T follicular helper cell (primary cell): ENCODE measurements at places on chromosomes 12 and 14.
A peak's percentile ranks its signal among the peaks of the same experiment; 100 is the strongest.

DNA sequence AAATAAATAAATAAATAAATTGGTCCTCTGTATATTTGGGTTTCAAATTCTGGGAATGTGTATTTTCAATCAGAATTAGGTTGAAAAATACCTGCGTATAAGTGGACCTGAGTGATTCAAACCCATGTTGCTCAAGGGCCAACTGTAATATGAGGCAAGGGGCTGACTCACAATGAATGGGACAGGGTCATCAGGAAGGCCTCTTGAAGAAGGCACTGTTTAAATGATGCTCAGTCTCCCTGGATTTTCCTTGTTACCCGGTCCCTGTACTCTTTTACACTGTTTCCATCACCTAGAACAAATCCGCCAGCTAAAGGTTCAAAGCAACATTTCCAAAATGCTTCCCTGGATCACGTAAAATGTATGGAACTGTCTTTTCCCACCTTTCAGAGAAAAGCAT, 3.8 kb downstream of the PSMB5 start:
- no peak for DNase-seq

DNA sequence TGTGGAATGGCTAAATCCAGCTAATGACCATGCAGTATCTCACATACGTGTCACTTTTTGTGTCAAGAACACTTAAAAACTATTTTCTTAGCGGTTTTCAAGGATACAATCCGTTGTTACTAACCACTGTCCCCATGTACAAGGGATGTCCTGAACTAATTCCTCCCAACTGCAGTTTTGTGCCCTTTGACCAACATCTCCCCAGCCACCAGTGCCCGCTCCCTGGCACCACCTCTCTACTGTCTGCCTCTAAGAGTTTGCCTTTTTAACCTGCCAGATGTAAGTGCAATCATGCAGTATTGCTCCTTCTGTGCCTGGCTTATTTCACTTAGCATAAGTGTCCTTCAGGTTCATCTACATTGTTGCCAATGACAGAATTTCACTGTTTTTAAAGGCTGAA, 315.7 kb downstream of the TMEM121 start:
- no peak for DNase-seq

DNA sequence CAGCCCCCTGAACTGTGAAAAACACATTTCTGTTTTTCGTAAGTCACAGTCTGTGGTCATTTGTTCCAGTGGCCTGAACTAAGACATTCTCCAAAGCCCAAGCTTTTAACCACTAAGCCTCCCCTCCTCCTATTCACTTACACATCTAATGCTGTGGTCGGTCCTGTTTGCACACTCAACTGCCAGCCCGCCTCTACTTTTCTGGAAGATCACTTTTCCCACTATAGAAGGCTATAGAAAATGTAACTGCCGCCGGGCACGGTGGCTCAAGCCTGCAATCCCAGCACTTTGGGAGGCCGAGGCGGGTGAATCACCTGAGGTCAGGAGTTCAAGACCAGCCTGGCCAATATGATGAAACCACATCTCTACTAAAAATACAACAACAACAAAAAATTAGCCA, 524.7 kb upstream of the TMEM132C start:
- DNase-seq: no peak

DNA sequence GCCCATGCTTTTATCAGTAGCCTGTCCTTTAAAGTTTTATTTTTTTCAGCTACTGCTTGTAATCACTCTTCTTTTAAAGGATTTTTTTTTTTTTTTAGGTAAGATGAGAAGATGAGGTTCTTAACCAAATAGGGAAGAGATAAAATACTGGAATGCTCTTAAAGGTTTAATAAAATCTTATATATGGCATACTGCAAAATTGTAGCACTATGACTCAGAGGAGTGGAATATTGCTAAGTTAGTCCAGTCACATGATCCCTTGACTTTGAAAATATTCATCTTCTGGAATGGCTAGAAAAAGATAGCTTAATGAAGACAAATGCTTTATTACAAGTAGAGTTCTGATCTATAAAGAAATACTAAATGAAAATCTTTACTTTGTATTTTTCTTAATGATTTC, 116.6 kb downstream of the NAV3 start:
- no peak for DNase-seq

DNA sequence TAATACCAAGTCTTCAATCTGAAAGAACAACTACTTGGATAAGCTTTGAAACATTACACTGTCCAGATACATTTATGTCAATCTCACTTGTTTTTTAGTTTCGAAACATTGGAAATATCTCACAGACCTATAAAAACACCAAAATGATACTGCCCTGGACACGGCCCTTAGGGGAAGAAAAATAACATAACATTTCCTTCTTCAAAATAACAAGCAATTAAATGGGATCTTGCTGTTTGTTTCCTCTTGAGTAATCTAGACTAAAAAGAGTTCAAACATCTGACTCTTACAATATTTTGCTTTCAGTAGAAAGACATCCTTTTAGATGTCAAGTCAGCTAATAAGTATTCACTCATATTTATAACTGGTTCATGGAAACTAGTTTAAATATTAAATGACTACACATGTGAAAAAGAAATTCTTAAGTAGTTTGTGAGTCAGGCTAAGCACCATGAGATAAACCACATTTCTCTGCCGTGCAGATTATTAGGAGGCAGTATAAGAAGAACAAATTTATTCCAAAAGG, 87.5 kb downstream of the EPS8 start:
- no peak for DNase-seq

- no peak for DNase-seq
Observed at GRCh38 chr12:73531752-73532151, 1005.9 kb upstream of the ATXN7L3B start.

DNA sequence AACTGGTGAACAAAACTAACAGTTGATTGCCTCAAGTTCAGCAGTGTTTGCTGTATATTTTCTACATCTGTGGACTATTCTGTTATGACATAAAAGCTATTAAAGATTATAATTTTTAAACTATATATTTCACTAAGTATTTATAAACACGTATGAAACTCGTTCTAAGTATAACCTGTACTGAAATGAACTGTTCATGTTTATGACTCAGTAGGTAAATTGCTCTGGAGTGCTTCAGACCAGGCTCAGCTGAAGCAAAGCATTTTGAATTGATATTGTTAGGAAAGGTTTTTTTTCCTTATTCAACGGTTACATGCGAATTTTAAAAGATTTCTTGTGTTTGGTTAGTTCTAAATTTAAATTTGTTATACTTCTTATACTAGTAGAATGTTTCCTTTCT, 151.3 kb downstream of the RAD51B start:
- no peak for DNase-seq

DNA sequence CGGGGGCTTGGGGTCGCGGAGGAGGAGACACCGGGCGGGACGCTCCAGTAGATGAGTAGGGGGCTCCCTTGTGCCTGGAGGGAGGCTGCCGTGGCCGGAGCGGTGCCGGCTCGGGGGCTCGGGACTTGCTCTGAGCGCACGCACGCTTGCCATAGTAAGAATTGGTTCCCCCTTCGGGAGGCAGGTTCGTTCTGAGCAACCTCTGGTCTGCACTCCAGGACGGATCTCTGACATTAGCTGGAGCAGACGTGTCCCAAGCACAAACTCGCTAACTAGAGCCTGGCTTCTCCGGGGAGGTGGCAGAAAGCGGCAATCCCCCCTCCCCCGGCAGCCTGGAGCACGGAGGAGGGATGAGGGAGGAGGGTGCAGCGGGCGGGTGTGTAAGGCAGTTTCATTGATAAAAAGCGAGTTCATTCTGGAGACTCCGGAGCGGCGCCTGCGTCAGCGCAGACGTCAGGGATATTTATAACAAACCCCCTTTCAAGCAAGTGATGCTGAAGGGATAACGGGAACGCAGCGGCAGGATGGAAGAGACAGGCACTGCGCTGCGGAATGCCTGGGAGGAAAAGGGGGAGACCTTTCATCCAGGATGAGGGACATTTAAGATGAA, 630 bp downstream of the FOS start:
- peak; percentile 41 for DNase-seq

DNA sequence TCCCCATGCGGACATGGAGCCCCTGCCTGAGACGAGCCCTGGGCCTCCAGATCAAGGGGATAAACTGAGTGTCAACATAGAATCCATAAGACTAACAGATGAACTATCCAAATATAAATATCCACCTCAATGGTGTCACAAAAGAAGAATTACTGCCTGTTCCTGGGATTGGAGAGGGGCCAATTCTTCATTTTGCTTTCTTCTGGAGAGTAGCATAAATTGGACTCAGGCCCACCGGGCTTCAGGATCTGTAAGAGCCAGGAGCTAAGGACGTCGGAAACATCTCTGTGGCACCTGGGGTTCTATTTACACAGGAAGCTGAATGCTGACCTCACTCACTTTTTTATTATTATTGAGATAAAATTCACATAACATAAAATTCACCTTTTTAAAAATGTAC, 408.2 kb upstream of the CCDC196 start:
- no peak for DNase-seq

- DNase-seq: no peak
Observed at GRCh38 chr14:97029800-97030199, 232.6 kb downstream of the VRK1 start.

GRCh38 chr14:68774771-68775613, 17.9 kb downstream of the ZFP36L1 start:
- no peak for DNase-seq

DNA sequence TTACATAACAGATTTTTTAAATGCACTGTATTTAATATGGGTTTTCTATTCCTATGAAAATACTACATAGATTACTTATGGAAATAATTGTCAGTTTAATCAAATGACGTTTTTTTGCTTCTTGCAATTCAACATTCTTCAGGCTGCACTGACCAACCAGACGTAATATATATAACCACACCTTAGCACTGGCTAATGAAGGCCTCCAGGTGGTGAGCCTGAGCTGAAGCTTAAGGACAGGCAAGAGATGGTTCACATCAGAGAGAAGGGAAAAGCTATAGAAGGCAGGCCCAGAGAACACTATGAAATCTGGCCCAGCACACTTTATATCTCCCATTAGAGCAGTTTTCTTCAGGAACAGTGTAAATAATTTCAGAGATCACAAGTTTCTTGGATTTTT, 2.8 kb upstream of the MDGA2 start:
- no peak for DNase-seq

DNA sequence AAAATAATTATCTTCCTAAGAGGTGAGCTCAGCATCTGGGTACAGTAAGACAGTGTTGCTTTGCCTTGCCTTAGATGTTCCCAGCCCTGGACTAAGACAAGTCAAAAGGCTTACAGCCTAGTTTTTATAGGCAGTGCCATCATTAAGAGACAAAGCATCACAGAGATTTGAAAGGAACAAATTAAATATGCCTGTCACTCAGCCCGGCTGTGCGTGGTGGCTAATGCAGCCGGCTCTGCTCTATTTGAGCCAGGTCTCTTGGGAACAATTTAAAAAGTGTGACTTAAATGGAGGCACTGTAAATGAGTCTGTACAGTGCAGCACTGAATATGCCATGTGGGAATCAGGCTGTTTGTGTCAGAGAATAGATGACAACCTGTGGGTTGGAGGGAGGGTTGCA, 1687.4 kb upstream of the FLRT2 start:
- no peak for DNase-seq

DNA sequence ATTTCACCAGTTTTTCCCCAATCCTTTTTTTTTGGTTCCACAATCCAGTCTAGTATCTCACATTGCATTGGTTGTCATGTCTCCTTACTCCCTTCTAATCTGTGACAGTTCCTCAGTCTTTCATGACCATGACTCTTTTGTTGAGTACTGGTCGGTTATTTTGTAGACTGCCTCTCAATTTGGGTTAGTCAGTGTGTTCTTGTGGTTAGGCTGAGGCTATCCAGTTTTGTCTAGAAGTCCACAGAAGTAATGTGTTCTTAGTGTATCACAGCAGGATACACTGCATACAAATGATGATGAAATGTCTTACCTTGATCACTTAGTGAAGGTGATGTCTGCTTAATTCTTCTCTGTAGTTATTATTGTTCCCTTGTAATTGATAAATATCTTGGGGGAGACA, 24.8 kb downstream of the PELI2 start:
- no peak for DNase-seq

- no peak for DNase-seq
Observed at GRCh38 chr12:128823216-128823915, 392 bp downstream of the SLC15A4 start.

DNA sequence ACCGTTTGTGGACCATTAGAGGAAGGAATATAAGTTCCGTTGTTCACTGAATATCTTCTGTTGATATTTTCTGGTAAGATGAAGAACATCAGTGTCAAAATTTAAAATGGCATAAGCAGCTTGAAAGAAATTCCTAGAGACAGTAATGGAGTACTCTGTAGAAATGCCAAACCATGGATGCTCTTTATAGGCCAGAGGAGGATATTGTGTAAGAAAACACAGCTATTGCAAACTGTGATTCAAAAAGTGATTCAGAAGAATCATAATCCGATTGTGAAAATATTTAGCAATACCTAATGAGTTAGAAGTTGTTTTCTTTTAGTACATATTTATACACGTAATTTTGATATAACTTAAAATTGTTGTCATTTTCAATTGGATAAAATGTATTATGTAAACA, 102.8 kb downstream of the SLC16A7 start:
- DNase-seq: no peak

DNA sequence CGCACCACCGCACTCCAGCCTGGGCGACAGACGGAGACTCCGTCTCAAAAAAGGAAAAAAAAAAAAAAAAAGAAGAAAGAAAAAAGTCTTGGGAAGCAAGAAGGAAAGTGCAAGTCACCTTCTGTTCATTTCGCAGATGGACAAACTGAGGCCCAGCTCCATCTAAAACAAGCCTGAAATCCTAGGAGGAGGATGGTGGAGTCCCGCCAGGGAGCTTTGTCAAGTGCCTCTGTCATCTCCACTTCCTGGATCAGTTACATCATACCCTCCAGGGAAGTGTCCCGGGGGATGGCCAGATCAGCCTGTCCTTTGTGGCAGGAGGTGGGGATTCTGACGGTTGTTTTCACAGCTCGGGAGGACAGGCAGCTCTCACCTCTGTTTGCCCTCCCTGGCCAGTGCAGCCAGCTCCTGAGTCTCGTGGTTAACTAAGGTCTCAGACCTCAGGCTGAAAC, 8.7 kb upstream of the SDSL start:
- no peak for DNase-seq

DNA sequence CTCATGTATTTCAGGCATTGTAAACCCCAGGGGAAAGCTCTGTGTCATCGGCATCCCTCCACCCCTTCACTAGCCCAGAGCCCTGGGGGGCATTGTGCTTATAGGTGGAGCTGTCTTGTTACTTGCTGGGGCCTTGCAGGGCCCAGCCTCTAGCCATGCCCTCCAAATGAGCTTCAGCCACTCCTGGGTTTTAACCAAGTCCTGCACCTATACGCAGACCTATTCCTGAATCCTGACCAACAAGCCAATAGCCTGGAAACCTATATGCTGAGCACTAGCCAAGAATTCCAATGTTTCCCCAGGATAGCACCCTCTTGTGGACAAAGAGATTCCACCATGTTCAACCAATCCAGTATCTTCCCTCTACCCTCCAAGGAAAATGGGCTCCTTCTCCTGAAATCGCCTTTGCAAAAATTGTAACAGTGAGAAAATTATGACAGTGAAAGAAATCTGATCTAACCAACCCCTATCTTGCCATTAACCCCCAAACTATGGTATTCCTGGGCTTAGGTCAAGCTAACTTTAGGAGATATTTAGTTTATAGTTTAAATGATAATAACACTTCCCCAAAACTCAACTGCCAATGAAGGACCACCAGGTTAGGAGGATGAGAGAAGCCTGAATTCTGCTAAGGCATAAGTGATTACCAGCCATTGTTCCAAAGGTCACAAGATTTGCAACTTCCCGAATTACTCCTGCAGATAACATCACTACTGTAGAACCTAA, 55.5 kb downstream of the TTC7B start:
- DNase-seq: no peak
